ENCODE measurements at places on chromosomes 12 and 14. TPM values are rescaled to one million over a fixed set of nuclear protein-coding genes. Genes with fewer than 3 reads are reported as not detected.

DNA sequence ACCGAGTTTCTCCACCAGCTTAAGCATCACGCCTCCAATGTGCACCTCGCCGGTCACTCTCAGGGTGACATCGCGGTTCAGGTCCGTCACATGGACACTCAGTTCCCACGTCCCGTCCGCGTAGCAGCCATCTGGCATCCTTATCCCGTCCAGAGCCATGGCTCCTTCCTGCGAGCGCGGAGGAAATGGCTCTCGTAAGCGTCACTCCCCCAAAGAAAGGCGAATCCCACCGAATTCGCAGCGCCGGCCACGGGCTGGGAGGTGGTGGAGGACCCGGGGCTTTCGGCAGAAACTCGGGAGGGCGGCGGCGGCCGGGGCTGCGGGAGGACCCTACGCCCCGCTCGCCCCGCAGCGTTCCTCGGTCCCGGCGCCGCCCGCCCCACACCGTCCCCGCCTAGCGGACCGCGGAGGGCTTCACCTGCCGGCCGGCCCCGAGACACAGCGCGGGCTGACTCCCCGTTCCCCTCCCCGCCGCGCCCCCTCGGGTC is 396 bp downstream of the FERMT2 start:
- H3K4me1 ChIP-seq: peaks cover 72% of the 10 kb centered on the region
- peak overlapping the region; percentile 100 for H3K27ac ChIP-seq
- H3K27me3 ChIP-seq: no peaks in the 10 kb centered on the region
- H3K4me3 ChIP-seq: peak overlapping the region; percentile 86

DNA sequence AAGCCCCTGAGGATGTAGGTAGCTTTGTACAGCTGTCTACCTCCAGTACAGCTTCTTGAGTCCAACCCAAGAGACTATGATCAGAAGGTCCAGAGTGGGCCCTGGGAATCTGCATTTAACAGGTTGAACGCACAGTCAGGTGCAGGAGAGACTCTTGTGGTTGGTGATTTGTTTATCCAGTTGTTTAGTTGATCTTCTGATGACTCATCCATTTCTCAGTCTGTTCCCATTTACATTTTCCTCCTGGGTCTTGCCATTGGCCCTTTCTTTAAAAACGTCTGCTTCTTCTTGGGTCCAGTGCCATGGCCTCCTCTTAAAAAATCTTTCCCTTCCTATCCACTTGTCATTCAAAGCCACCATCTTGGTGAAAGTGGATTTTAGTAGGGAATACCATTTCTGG is 734.2 kb downstream of the MED13L start:
- H3K27ac ChIP-seq: no peak overlapping the region
- H3K4me3 ChIP-seq: no peak overlapping the region
- no peaks in the 10 kb centered on the region for H3K4me1 ChIP-seq
- H3K27me3 ChIP-seq: peaks cover 8% of the 10 kb centered on the region
- DNase-seq: no peak

DNA sequence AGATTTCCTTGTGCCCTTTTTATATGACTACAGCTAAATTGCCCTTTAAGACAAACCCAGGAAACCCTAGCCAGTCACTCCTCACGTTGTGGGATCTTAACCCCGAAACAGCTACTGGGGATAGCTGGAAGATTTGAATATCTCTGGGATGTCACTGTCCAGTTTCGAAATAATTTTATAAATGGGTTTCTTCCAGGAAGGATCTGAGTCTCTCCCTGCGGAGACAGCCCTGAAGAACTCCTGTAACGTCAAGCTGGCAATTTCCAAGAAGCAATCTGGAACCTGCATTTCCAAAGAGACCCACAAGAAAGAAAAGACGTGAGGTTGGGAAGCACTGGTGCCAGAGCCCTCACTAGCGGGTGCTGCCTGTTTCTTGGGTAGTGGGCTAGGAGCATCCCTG is 20.9 kb downstream of the PROX2 start:
- no peaks in the 10 kb centered on the region for H3K36me3 ChIP-seq
- peak overlapping the region; percentile 82 for H3K27ac ChIP-seq
- no peak overlapping the region for H3K4me3 ChIP-seq
- no peaks in the 10 kb centered on the region for H3K27me3 ChIP-seq

GRCh38 chr12:85642288-85642687 is 193.9 kb downstream of the RASSF9 start:
- H3K27ac ChIP-seq: no peak overlapping the region
- H3K27me3 ChIP-seq: no peaks in the 10 kb centered on the region
- no peaks in the 10 kb centered on the region for H3K4me1 ChIP-seq
- DNase-seq: no peak

DNA sequence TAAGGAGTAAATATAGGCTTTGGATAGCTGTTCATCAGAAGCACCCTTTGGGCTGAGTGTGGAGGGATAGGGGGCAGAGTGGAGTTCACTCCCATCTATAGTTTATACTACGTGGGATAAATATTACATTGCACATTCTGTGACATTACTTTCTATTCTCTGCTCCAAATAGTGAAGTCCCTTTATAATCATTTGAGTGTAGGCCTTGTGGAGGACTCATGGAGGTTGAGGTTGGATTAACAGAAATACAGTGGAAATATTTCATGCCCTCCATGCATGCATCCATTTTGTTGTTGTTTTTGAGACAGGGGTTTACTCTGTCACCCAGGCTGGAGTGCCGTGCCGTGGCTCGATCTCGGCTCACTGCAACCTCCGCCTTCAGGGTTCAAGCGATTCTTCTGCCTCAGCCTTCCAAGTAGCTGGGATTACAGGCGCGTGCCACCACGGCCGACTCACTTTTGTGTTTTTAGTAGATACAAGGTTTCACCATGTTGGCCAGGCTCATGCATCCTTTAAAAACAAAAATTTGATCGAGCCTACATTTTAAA is 1.4 kb downstream of the CHPT1 start:
- H3K27me3 ChIP-seq: no peaks in the 10 kb centered on the region
- peak overlapping the region; percentile 97 for H3K27ac ChIP-seq
- no peak for DNase-seq
- H3K4me3 ChIP-seq: peak overlapping the region; percentile 91
- no peaks in the 10 kb centered on the region for H3K36me3 ChIP-seq
- peaks cover 68% of the 10 kb centered on the region for H3K4me1 ChIP-seq

DNA sequence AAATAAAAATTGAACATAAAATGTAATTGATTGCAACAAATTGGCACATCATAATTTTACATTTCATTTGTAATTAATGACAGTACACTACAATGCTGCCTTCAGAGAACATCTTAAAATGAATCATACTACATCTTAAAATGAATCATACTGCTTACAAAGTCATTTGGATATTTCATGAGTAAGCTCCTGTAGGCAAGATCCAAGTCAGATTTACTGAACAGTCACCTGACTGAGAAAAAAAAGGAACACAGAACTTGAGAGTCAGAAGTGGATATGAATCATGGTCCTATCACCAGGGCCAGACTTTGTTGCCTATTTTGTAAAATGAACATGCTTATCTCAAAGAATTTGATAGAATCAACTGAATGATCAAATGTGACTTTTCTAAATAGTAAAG is 32.7 kb upstream of the FBLN5 start:
- peaks cover 31% of the 10 kb centered on the region for H3K4me1 ChIP-seq
- no peaks in the 10 kb centered on the region for H3K27me3 ChIP-seq

- H3K4me3 ChIP-seq: no peak overlapping the region
- H3K4me1 ChIP-seq: peaks cover 6% of the 10 kb centered on the region
- DNase-seq: no peak
- no peak overlapping the region for H3K27ac ChIP-seq
Measured at GRCh38 chr12:42538203-42538602, 51.3 kb downstream of the PRICKLE1 start.

- no peaks in the 10 kb centered on the region for H3K4me1 ChIP-seq
- no peaks in the 10 kb centered on the region for H3K36me3 ChIP-seq
- H3K4me3 ChIP-seq: no peak overlapping the region
- no peak overlapping the region for H3K27ac ChIP-seq
Measured at GRCh38 chr12:39807043-39807442, 187.4 kb upstream of the ABCD2 start.

Gene GPRC5D
- not detected for total RNA-seq

Gene PDZRN4
- total RNA-seq: 54.0 TPM

Gene SLC5A8
- total RNA-seq: not detected

Gene FGF23
- total RNA-seq: not detected

Data from esophagus muscularis mucosa (tissue), 4 donors.